Esophagus mucosa (tissue), 1 donor: ENCODE measurements at places on chromosomes 13 and 19. TPM values are rescaled to one million over a fixed set of nuclear protein-coding genes. Genes with fewer than 3 reads are reported as not detected.

DNA sequence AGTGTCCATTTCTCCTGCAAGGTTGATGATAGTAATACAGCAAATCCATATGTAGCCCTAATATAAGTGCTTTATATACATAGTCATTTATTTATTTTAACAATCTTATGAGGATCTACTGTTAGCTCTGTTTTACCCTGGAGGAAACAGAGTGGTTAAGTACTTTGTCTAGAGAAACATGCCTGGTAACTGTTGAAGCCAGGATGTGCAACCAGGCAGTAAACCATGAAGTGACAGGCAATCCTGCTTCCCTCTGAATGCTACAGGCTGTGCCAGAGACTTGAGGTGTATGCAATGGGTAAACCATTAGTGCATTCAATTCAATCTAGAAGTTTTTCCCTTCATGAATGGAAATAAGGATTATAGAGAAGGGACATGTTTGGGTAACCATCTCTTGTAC, 911.0 kb downstream of the PCDH17 start:
- no peak for ATAC-seq

DNA sequence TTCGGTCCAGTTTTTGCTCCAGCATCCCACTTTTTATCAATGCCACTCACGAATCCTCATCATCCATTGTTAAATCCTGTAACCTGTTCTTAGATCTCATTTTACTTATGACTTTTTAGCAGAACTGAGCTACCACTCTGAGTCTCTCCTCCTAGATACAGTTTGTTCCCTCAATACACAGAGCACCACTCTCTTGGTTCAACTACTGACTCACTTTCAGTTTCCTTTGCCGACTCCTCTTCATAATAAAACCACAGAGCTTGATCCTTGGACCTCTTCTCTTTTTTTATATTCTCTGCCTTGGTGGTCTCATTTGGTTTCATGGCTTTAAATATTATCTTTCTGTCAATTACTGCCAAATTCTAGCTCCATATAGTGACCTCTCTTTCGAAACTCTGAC, 150.3 kb downstream of the SLITRK5 start:
- no peak for ATAC-seq

GRCh38 chr13:53778937-53779336, 750.3 kb downstream of the OLFM4 start:
- ATAC-seq: no peak

GRCh38 chr19:18603958-18604819, 2.4 kb downstream of the CRLF1 start:
- ATAC-seq: no peak

CCDC8 gene
- 0.80 TPM for total RNA-seq

TTYH1 gene
- 0.44 TPM for total RNA-seq
